ENCODE measurements at places on chromosomes 16 and 17.
A peak's percentile ranks its signal among the peaks of the same experiment; 100 is the strongest.

GRCh38 chr16:56600398-56600999 is 7.9 kb upstream of the MT2A start:
- no peak for DNase-seq

- no peak for DNase-seq
These were observed 77.2 kb downstream of the CNGB1 start for GRCh38 chr16:57893559-57894389.

- no peak for DNase-seq
These were observed 5.7 kb upstream of the NUP93 start for GRCh38 chr16:56724191-56724590.

DNA sequence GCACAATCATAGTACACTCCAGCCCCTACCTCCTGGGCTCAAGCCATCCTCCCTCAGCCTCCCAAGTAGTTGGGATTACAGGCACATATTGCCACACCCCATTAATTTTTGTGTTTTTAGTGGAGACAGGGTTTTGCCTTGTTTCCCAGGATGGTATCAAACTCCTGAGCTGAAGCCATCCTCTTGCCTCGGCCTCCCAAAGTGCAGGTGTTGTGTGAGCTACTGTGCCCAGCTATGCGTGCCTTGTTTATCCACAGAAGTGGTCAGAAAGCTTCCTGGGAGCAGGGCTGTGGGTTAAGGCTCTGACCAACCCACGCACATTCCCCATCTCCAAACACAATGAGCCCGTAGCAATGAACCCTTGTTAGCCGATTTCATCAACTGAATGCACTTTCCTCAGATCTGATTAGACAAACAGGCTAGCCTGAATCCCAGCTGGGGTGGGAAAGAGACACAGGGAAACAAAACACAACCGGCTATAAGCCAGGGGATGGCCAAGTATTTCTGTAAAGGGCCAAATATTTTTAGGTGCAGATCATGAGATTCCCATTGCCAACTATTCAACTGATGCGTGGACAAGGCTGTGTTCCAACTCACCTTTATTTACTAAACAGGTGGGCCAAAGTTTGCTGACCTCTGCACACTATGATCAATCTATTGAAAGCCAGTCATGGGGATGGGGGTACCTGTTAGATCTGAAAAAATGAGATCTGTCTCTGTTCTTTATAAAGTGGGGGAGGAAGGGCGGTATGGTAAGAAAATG is 193.6 kb downstream of the CPPED1 start:
- DNase-seq: no peak

- DNase-seq: no peak
These were observed 10.1 kb downstream of the UBFD1 start for GRCh38 chr16:23567602-23568001.

DNA sequence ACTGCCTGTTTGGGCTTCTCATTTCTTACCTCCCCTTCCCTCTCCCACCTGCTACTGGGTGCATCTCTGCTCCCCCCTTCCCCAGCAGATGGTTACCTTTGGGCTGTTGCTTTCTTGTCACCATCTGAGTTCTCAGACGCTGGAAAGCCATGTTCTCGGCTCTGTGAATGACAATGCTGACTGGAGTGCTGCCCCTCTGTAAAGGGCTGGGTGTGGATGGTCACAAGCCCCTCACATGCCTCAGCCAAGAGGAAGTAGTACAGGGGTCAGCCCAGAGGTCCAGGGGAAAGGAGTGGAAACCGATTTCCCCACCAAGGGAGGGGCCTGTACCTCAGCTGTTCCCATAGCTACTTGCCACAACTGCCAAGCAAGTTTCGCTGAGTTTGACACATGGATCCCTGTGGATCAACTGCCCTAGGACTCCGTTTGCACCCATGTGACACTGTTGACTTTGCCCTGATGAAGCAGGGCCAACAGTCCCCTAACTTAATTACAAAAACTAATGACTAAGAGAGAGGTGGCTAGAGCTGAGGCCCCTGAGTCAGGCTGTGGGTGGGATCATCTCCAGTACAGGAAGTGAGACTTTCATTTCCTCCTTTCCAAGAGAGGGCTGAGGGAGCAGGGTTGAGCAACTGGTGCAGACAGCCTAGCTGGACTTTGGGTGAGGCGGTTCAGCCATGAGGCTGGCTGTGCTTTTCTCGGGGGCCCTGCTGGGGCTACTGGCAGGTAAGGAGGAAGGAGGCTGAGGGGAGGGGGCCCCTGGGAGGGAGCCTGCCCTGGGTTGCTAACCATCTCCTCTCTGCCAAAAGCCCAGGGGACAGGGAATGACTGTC is at the start of gene CD68:
Gene CD68, plus strand, starts transcription at position 638 of the 833 bp plus-strand sequence. Its CDS starts 40 bp downstream, at position 678.
- DNase-seq: peak; percentile 89
